Erythroblast (primary cell): ENCODE measurements at places on chromosomes 12 and 14.

DNA sequence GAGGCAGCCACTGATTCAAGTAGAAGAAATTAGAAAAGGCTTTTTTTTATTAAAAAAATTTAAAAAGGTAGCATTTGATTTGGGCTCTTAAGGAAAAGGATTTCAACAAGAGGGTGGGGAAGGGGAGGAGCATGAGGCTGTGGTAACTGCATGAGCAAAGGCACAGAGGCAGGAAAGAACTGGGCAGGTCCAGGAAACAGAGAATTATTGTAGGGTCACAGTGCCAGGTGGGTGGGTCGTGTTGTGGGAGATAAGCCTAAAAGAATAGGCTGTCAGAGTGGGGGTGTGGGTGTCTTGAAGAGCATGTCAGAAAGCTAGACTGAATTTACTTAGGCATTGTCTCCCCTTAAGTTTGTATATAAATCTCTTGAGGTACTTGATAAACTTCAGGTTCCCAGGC is 7.8 kb downstream of the LIMA1 start:
- DNase-seq, result no peak

DNA sequence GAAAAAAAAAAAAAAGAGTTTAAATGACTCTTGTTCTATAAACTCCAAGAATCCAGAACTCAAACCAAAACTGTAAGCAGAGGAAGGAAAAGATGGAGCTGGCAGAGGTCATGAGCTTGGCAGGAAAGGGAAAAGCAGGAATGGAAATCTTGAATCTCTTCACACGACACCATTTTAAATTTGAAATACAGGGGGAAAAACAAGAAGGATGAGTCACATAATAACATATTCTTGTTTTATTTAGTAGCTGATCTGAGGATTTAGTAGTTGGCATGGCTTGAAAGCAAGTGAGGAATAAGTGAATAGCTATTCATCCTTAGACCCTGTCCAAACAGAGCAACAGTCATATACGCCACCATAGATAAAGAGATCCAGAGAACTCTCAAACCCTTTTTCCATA is 35.0 kb downstream of the EPS8 start:
- DNase-seq, result no peak

DNA sequence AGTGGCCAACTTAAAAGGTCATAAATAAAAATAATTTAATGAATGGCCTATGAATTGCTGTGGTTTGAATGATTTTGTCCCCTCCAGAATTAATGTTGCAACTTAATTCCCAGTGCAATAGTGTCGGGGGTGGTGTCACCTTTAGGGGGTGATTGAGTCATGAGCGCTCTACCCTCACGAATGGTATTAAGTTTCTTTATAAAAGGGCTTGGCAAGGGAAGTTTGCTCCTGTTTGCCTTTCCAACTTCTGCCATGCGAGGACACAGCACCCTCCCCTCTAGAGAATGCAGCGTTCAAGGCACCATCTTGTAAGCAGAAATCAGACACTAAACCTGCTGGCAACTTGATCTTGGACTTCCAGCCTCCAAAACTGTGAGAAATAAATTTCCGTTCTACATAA is 253.3 kb downstream of the ATXN7L3B start:
- no peak for DNase-seq

- DNase-seq, result no peak
These were observed 117.1 kb downstream of the SYT10 start for GRCh38 chr12:33322519-33322918.

DNA sequence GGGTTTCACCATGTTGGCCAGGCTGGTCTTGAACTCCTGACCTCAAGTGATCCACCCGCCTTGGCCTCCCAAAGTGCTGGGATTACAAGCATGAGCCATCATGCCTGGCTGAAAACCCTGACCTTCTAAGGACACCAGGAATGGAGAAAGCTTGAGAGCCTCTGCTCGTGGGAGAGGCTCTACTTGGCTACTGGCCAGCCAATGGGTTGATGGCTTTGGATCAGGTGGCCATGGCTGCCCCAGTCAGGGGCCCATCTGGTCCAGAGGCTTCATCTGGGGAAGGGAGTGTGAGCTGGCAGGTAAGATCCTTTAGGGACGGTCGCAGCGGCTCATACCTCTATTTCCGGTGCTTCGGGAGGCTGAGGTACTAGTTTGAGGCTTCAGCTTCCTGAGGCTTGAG is 42.5 kb upstream of the PPP1CC start:
- no peak for DNase-seq
